ENCODE measurements at places on chromosomes 11 and 22.

DNA sequence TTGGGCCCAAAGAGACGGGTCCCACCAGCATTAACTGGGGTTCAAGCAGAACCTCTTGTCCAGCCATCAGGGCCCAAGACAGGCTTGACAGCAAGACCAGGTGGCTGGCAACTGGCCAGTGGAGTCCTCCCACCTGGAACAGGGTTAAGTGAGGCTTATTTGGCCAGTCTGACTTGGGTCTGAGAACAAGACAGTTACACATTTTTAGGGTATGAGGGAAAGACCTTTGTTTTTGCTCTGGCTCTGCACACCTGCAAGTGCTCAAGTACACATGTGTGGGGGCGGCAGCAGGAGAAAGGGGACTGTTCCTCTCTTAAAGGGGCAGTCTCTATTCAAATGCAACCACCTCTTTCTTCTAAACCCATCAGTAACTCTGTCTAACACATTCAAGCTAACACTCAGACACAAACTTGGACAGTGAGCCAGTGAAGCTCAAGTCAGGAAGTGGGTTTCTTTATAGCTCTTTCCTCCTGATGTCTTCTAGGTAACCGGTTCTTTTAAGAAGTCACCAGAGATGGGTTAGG, 116.2 kb downstream of the ETS1 start:
- DNase-seq = no peak

- DNase-seq = no peak
Observed at GRCh38 chr11:18145025-18145424, 12.7 kb downstream of the MRGPRX3 start.

- peak; percentile 16 for DNase-seq
Observed at GRCh38 chr22:44424867-44425693, 73.0 kb downstream of the RTL6 start.

DNA sequence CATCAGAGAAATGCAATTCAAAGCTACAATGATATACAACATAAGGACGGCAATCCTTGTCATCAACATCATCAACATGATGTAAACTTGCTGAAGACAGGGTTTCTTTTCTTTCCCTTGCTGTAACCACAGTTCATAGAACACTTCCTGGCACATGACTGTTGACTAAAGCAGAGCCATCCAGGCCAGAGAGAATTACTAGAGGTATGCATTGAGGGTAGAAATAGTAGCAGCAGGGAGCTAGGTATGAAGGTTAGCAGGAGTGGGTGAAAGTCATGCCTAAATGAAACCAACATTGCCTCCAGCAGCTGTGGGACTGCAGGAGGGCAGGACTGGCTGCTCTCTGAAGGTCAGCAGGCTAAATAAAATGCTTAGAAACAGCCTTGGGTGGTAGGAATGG, 103.7 kb downstream of the LRRC32 start:
- DNase-seq = peak; percentile 36

- no peak for DNase-seq
Observed at GRCh38 chr11:63226488-63227114, 16.8 kb downstream of the SLC22A25 start.

GRCh38 chr11:65411681-65412070, 10.9 kb upstream of the NEAT1 start:
- no peak for DNase-seq

- no peak for DNase-seq
Observed at GRCh38 chr11:69123593-69124545, 31.9 kb upstream of the SMIM38 start.

DNA sequence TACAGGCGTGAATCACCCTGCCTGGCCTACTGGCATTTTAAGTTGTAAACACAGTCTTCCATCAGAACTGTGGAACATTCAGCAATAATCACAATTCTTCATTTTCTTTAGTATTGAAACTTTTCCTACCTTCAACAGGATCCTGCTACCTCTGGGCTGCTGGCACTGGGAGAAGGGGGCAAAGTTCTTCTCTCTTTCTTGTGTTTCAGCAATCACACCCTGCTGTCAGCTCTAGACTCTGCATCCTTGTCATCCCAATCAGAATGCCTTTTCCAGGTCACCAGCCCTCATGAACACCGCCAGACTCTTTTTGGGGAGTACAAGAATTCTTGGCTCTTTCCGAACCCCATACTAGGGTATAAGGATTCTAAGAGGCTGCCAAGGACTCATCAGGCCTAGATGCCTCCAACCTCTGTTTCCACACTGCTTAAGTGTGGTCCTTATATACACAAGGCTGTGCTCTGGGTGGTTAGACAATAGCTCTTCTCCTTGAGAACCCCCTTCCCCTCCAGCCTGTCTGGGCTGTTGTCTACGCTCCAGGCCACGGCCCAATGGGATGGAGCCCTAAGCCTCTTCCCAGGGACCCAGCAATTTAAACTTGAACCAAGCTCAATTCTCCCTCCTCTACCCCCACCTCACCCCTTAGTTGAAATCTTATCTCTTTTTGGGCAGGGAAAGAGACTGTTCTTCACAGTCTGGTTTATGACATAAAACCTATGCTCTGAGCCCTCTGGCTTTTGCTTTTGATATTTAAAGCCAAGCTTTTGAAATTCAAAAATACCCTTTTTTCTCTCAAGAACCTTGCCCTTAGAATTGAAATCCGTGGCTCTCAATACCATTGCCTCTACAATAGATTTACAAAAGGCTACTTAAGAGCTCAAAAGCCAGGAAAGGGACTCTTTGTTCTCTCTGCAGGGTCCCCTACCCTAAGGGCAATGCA, 327.4 kb downstream of the BUD13 start:
- DNase-seq = no peak

All from mesenchymal stem cell (in vitro differentiated cells and primary cell).